ENCODE measurements at places on chromosomes 6 and 20.

DNA sequence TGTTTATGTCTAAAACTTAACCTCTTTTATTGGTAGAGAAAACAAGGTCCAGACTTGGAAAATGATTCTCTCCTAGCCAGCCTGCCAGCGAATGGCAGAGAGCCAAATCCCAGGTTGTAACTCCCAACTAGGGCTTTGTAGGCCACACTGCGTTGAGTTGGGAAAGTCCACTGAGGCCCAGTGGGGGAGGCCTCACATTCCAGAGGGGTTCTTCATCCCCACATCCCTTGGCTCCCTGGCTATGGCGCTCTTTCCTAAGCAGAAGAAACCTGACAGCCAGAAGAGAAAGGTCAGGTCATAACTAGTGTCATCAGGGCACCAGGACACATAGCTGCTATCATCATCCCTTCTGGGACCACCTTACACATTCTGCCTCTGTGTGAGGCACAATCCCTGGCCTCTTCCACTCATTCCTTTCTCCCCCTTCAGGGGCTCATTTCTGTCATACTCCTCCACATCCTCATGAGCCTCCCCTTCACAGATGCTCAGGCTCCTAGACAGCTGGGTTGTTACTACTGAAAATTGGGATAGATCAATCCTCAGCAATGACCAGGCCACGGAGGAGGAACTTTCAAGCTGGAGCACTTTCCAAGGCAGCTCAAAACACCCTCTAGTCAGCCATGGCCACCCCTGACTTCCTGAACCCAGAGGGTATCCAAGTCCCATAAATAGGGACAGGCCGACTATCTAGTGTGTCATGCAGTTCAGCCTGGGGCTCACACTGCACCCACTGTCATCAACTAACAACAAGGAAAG is 48.6 kb downstream of the TCP11 start:
- no peak for DNase-seq

- DNase-seq: no peak
Measured at GRCh38 chr20:47125508-47125757, 230.8 kb downstream of the EYA2 start.

DNA sequence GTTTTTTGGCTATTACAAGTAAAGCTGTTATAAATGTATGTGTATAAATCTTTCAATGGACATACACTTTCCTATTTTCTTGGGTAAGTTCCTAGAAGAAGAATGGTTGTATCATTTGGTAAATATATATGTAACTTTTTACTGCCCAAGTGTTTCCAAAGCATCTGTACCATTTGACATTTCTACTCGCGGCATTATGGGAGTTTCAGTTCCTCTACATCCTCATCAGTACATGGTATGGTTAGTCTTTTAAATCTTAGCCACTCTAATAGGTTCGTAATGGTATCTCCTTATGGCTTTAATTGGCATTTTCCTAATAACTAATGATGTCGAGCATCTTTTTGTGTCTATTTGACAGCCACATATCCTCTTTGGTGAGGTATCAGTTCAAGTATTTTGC is 12.9 kb downstream of the SNPH start:
- DNase-seq: no peak

GRCh38 chr20:63854766-63855362 is 6.4 kb upstream of the ABHD16B start:
- no peak for DNase-seq

DNA sequence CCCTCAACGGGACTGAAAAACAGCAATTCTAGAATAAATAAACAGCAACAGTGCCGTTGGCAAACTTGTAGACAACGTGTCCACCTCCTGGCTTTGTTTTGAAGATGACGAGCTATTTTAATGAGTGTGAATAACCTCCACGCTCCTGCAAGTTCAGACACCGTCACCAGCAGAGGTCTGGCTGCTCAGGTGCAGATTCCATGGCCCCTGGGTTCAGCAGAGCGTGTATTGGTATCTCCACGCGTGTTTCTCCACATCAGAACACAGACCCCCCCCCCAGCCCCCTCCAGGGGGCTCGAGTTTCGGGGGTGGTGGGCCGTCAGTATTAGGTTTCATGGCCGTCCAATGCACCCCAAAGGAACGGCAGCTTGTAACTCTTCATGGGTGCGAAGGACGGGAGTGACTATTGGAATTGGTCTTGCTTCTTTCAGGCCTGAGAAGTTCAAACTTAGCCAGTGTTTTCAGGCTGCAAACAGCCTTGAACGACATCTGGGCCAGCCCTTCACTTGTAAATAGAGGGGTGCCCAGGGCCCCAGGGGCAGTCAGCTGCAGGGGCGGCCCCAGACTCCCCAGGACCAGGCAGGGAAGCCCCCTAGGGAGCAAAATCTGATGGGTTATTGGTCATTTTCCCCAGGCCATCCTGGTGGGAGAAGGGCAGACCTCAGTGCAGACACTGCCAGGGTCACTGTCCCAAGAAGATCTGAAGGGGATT is 308.6 kb downstream of the TAF4 start:
- no peak for DNase-seq

GRCh38 chr6:17097982-17098381 is 3.9 kb upstream of the STMND1 start:
- no peak for DNase-seq

- no peak for DNase-seq
Measured at GRCh38 chr6:161919691-161920090, 645.8 kb upstream of the AGPAT4 start.

- DNase-seq: no peak
Measured at GRCh38 chr6:40285996-40286395, 301.2 kb downstream of the LRFN2 start.

DNA sequence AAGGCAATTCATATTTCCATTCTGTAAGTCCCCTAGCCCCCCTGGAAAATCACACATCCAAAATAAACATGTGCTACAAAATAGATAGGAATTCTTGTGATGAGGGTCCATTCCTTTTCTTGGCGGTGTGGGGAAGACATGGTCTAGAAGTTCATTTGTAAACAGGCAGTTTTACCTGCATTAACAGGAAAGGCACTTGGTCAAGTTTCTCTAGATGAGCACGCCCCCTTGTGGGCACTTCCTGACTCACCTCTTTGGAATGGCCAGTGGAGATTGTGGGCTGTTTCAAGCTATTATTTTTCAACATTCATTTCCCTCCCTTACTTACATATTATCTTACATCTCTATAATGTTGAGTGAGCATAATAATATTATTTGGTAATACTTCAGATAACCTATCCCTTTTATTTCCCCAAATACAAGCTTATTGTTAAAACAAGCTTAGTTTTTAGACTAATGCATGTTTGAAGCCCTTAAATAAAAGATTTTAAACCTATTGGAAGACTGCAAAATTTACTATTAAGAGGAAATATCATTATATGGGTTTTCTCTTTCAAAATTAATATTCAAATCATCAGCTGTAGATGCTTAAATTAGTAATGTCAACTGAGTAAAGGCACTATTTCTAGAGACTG is 92.1 kb downstream of the TASP1 start:
- no peak for DNase-seq

DNA sequence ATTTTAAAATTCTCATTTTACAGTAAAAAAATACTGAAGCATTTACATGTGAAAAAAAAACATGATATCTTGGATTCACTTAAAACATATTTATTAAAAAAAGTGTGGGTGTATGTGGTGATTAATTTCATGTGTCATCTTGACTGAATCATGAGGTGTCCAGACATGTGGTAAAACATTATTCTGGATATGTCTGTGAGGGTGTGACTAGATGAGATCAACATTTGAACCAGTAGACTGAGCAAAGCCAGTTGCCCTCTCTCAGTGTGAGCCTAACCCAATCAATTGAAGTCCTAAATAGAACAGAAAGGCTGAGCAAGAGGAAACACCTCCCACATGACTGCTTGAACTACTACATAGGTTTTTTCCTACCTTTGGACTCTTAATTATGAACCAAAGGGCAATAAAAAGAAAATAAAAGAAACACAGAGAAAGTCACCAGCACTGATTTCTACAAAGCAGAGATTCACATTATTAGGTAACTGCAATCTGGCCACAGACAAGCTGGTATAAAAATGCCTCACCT is 90.5 kb upstream of the VGLL2 start:
- no peak for DNase-seq

All from GM12891 (cell line).